ENCODE measurements at places on chromosomes 12 and 14. TPM values are rescaled to one million over a fixed set of nuclear protein-coding genes. Genes with fewer than 3 reads are reported as not detected.

The FBXO33 gene
- 47.8 TPM for total RNA-seq

The IQSEC3 gene
- total RNA-seq, result 0.60 TPM

The TAS2R20 gene
- total RNA-seq, result 1.7 TPM

The NTS gene
- total RNA-seq, result not detected

The BDKRB2 gene
- not detected for total RNA-seq

Data from T-helper 17 cell (primary cell).